ENCODE measurements at places on chromosomes 12 and 14.

- DNase-seq = no peak
Measured at GRCh38 chr12:10242539-10242938, 29.9 kb downstream of the GABARAPL1 start.

DNA sequence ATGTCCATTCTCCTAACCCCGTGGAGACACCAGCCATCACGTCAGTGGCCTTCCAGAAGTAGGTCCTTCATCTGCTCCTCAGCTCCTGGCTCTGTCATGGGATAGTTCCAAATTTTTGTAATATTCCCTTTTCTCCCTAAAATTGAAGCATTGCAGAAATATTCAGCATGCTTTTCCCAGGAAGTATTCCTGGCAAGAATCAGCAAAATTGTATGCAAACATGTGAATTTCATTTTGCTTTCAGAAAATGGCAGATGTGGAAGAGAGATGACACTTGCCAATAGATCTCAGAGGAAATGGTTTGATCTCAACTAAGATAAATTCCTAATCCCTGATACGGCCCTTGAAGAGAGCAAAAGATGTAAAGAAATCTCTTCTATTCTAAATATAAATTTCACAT lies 298.9 kb downstream of the ITPR2 start:
- DNase-seq = no peak

DNA sequence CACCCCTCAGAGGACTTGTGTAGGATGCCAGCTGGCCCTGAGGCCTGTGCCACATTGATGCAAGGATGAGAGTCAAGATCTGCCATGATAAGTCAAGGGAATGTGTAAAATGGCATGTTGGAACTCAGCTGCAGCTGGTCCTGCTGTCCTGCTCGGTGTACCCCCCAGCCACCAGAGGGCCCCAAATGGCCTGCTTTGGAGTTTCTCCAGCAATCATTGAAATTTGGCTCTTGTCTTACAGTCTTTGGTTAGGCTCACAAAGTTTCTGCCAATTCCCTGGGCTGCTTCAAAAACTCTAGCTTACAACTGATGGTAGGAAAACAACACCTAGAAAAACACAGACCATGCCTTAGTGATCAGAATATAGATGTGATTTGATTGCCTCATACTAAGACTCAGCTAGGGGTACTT lies 76.8 kb downstream of the HSD17B6 start:
- DNase-seq = peak; percentile 35

DNA sequence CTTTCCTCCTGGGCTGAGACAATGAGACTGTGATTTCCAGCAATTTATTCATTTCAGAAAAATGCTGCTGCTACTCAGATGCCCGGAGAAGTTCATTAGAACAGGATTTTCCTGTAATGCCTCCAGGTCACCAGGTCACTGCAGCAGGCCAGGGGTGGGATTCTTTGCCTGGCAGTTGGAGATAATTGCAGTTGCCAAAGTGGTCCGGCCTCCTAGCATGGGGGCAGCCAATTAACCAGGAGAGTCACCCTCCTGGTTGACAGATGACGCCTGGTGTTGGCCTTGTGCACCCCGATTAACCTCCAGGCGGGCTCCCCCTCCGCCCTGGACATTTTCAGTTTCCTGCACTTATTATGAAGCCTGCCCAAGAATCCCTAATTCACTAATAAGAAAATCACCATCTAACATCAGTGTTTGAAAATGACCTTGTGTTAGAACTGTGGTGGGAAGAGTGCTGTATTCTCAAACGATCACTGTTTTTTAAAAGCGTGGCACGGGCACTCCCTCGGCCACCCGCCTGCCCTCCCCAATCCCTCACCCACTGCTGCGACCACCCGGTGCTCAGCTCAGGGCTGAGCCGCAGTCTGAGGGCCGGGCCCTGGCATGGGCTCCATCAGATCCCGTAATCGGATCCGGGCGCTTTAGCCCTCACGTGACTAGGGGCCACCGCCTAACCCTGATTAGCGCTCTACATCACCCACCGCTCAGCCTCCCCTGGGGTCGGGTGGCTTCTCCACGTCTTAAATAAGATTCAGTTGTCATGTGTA lies 12.9 kb downstream of the RIMBP2 start:
- DNase-seq = no peak

DNA sequence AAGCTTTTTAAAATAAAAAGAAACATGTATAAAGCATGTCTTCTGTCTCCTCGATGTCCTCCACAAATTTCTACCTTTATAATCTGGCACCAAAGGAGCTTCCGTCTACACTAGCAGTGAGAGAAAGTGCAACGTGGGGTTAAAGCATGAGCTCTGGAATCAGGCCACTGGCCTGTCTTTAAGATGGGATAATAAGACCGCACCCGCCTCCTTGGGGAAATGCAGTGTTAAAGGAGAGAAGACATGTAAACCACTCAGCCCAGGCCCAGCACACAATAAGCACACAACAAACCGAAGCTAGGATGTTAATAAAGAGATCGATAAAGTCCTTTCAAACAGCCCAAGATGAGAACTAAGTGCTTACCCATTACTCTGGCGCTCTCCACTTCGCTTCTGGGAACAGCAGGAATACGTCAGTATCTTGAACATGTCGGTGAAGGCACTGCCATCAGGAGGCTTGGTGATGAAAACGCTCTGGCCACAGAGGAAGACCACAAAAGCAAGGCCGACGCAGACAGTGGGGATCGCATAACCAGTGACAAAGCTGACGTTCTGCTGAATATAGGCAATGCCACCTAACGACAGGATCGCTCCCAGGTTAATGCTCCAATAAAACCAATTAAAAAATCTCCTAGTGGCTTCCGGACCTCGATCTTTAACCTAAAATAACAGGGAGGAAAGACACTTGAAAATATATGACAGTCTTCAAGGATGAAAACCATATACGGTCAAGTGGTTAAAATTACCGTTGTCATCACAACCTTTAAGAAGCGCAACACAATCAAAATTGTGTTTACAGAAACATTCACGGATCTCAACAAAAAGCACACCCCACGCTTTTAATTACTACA lies 9.1 kb downstream of the SLC15A4 start:
- DNase-seq = no peak

GRCh38 chr14:60510951-60511599 lies 2.1 kb downstream of the SIX6 start:
- DNase-seq = no peak

- no peak for DNase-seq
Measured at GRCh38 chr12:111455448-111456320, 50.0 kb downstream of the SH2B3 start.

- DNase-seq = no peak
Measured at GRCh38 chr14:99261912-99262787, 9.8 kb downstream of the BCL11B start.

DNA sequence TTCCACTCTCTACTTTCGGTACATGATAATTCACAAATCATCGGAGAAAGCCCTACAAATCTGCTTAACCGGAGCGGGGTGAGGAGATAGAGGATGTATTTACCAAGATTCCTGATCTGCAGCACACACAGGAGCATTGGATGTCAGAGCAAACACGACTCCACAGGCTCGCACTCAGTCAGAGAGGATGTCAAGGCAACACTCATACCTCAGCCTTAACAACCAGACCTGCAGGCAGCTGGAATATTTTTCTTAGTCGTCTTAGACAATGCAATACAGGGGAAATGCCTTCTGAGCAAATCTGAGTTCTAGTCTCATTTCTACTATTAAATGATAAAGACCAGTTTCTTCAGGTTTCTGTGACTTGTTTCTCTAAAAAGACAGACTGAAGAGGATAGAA lies 159.3 kb upstream of the CPNE8 start:
- no peak for DNase-seq

- DNase-seq = no peak
Measured at GRCh38 chr14:34538871-34539406, 562 bp downstream of the EAPP start.

DNA sequence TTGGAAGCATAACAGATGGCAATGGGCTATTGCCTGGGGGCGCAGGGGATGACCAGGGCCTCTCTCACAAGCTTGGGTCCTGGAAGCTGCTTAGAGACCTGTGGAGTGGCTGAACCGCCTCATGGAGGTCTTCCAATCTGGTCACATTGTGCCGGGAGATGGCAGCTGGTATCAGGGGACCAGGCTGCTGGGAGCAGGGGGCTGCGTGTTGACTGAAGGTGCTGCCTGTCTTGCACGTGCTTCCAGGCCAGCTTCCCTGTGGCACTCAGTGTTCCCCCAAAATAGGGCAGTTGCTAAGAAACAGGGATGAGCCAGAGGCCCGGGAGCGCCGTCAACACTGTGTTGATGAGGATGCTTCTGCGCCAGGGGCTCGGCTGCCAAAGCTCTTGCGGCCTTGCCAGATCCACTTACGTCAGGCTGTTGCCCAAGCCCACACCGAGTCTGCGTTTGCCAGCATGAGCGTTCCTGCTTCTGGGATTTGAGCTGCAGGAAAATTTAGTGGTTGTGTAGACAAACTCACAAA lies 39.8 kb downstream of the ELK3 start:
- DNase-seq = peak; percentile 94

GRCh38 chr12:2290516-2291065 lies 237.8 kb downstream of the CACNA1C start:
- DNase-seq = no peak

- peak; percentile 93 for DNase-seq
Measured at GRCh38 chr14:64387782-64388532, at the start of gene MTHFD1. Gene MTHFD1, plus strand, starts transcription at chr14:64388353. Its CDS starts 75 bp downstream, at chr14:64388428.

- DNase-seq = no peak
Measured at GRCh38 chr12:124082687-124083086, 109.7 kb downstream of the ZNF664 start.

DNA sequence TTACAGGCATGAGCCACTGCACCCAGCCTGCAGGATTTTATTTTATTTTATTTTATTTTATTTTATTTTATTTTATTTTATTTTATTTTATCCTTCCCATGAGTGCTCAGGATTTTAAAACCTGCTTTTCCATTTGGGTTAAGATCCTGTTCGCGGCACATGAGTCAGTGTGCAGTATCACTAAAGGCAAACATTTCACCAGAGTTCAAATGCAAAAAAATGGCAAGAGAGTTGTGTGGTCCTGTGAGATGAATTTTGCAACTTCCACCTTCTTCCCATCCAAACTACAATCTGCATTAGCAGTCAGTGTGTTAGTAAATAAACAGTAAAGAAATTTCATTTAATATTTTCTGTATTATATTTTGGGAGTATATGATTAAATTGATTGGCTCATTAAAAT lies 29.0 kb downstream of the MOAP1 start:
- no peak for DNase-seq

DNA sequence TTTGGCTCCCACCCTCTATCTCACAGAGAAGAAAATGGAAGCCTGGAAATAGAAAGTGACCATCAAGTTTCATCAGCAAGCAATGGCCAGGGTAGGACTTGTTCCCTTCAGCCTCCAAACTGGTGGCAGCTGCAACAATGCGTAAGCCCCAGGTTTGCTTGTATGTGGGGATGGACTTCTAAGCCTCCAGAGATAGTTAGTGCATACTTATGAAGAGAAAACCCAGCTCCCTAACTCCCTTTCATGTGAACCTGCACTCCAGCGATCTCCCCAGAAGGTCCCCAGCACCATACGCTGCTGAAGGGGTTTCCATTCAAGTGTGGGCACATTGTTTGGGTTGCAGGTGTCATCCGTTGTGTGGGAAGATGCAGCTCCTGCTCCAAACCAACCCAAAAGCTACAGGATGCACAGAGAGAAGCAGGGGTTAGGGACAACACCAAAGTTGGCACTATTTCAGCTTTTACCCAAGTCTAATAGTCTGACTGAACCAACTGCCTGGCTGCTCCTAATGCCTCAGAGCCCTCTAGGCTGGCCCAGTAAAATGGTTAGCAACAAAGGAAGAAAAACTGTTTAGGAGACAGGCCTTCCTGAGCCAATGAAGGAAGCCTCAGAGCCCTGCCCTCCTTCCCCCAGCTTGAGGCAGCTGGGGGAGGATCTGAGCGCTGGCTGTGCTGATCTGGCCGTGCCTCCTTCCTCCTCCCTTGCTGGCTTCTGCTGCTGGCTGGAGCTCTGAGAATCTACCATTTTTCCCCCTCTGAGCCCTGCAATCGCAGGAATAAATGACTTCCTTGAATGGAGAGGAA lies 12.3 kb downstream of the ZFP36L1 start:
- peak; percentile 23 for DNase-seq

DNA sequence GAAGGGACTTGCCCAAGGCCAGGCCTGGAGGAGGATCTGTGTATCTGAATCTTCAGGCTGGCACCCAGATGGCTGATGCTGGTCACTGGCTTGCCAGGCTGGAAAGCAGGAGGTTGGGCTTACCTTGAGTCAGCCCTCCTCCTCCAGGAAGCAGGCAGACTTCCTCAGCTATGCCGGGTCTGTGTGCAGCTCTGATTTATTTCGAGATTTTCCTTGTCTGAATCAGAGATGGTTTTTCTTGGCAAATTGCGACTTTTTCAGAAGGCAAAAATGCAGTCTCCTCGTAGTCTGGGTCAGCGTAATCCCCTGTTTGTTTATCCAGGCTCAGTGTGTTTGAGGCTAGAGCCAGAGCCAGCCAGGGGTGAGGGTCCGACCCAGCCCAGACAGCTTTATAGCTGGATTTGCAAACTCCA lies 48.9 kb downstream of the SMOC1 start:
- DNase-seq = no peak

GRCh38 chr14:80978403-80978802 lies 23.0 kb downstream of the TSHR start:
- no peak for DNase-seq

DNA sequence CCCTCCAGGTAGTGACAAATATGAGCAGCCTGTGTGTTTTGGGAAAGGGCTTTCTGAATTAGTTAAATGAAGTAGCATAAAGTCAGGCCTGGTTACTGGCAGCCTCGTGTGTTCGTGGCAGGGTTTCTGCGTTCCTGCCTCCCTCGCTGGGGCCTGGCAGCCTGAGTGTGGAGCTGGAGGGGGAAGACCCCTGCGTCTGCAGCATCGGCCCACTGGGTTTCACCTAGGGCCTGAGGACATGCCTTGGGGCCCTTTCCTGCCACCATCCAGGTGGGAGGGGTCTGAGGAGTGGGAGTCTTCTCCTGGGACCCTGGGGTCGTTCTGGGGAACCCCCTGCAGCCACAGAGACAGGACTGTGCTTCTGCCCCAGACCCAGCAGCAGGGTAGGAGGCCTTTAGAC lies 20.4 kb upstream of the AMN start:
- DNase-seq = no peak

- DNase-seq = peak; percentile 43
Measured at GRCh38 chr12:129903956-129904829, at the start of gene TMEM132D. Gene TMEM132D, minus strand, starts transcription at chr12:129904025.

- DNase-seq = no peak
Measured at GRCh38 chr14:89720076-89720687, 234.3 kb downstream of the EFCAB11 start.

GRCh38 chr14:21263284-21264024 lies 5.8 kb downstream of the HNRNPC start:
- no peak for DNase-seq

GRCh38 chr12:27732281-27732680 lies 21.6 kb downstream of the MRPS35 start:
- DNase-seq = no peak

DNA sequence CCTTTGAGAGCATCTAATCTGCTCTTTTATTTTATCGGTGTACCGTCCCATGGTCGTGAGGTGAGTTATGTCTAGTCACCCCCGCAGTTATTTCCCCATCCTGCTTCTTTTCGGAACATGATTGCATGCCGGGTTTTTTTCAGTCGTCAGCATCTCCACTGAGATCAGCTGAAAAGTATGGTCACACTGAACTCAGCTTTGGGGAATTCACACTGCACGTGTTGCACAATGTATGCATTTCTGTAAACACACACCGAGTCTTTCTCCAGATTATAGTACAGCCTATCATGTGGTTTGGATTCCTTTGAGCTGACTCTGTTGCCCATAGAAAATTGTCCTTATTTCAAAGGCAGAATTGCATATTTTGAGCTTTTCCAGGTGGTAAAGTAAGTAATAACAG lies 24.6 kb downstream of the PLXNC1 start:
- DNase-seq = no peak

GRCh38 chr12:52627395-52628110 lies 9.2 kb upstream of the KRT73 start:
- DNase-seq = no peak

Data from amygdala (tissue), 56 donors.